ENCODE measurements at places on chromosomes 7 and 10.

DNA sequence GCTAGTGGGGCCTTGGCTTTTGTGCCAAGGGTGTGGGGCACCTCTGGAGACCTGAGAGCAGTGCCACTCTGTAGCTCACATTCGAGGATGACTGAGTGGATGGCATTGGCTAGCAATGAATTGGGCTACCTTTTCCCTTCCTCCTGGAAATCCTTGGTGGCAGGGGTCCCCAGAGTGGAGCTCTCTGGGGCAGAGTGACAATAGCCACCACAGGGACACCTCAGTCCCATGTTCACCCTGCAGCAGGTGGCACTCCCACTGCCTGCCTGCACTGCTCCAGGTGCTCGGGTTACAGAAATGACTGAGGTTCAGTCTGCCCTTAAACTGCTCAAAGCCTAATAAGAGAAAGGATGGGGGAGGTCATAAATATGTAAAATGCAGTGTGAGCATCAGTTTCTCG is 17.8 kb downstream of the BTBD16 start:
- DNase-seq, result no peak

DNA sequence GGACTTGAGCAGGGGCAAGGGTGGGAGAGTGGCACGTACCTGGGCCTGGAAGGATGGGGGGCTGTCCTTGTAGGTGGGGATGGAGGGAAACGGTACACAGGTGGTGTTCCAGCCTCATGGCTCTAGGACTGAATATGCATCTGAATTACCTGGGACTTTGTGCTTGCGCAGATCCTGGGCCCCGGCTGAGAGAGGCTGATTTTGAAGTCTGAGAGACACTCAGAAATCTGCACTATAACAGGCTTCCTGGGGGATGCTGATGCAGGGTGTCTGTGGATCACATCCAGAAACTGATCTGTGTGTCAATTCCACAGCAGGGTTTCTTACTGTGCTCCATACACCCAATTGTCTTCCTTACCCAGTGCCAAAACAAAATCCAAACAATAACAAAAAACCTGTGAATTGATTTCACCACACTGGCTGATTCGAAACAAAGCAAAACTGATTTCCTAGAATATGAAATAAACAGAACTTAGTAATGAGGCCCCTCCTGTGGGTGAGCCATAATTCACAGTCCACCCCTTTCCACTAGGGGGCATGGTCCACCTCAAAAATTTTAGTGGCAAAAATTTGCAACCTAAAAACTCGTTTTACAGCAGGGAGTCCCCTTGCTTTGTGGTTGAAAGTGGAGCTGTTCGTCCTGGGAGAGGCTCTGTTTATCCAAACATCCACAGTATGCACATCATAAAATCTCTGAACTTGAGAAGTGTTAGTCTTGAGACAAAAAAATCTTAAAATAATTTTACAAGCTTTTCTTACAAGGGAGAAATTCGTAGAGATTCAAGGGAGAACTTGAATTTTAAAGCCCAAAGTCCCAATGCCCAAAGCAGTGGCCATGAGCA is 32.0 kb upstream of the PLEKHA1 start:
- DNase-seq, result no peak

DNA sequence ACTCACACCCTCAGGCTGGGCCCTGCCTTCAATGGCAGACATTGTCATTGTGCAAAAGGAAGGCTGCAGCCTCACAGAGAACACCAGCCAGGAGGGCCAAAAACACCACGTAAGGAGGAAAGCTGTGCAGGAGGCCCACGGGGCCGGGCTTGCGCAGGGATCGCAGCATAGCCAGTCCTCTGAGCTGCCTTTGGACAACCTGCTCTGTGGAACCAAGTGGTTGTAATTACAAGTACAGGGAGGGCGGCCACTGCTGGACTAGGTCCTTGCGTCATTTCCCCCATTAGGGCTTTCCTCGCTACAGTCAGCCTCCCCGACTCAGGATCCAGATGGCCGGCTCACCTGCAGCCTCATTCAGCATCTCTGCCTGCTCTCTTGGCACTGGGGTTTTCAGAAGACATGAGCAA is 66.9 kb downstream of the FAM53B start:
- DNase-seq, result no peak

DNA sequence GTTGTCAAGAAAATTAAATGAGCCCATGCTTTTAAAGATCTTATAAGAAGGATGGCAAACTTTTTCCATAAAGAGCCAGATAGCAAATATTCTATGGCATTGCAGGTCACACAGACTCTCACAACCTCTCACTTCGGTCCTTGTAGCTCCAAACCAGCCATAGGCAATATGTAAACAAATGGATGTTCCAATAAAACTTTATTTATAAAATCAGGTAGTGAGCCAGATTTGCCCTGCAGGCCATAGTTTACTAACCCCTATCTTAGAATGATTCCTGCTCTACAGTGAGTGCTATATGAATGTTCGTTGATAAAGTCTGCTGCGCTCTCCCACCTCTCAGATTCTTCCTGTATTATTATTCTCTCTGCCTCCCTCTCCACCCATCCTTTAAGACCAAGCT is 177.7 kb downstream of the KCNMA1 start:
- no peak for DNase-seq

DNA sequence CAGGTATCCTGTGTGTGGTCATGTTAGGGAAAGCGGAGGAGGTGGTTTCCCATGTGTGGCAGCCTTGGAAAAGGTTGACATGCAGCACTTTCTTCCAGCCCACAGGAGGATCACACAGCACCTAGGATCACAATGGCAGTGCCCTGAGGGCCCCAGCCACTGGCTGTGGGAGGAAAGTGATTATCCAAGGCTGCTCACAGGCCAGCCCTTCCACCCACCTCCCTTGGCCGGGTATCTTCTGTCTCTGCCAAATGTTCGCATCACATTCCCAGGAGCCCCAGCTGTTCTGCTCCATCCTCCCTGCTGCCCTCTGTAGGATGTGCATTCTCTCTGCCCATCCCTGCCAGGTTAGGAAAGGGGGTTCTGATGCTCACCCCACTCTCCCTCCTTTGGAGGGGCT is 2.5 kb upstream of the MLXIPL start:
- no peak for DNase-seq

All from Peyer's patch (tissue), 4 donors.